IMR-90 (cell line): ENCODE measurements at places on chromosomes 13 and 19. TPM values are rescaled to one million over a fixed set of nuclear protein-coding genes. Genes with fewer than 3 reads are reported as not detected.

- no peak for DNase-seq
Observed at GRCh38 chr13:26025196-26025595, 26.6 kb downstream of the SHISA2 start.

ATP4A gene
- not detected in 2 replicates for total RNA-seq

GRCh38 chr19:45591004-45591637, 6.5 kb upstream of the OPA3 start:
- peak; percentile 35 for DNase-seq

GRCh38 chr13:36736119-36736726, 62.4 kb downstream of the SERTM1 start:
- peak; percentile 62 for DNase-seq

COL4A2 gene
- 90.7 and 97.5 TPM in 2 replicates for total RNA-seq

DNA sequence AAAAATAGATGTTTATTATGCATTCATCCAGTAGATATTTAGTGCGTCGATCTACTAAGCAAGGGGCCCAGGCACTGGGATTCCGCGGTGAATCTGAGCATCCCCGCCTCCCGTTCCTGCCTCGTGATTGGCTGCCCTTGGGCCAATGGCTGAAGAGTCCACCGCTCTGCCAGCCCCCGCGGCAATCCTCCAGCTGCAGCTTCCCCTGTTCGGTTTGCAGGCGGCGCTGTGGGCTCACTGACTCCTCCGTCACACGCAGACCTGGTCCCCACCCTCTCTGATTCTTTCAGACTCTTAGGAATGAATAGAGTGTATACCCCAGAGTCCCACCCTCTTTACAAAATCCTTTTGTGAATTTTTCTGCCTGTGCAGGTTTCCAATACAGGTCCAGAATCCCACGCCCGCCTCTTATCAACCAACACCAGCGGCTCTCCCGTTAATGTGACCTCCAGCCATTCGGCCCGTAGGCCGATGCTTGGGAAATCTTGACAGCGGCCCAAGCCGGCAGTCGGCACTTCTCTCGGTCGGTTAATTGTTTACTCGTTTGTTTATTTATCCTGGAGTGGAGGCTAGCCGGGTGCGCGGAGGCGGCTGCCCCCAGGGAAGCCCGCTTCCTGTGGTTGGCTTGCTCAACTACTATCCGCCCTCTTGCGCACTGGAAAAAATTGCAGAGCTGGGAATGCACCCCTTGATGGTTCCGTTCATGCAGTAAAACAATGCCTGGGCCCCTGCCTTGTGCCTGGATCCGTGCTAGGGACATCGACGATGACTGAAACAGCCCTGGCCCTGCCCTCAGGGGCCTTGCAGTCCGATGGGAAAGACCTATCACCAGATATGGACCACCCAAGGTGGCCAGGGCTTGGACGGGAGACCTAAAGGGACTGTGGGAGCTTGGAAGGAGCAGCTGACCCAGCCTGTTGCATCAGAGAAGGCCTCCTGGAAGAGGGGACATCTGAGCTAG, 4.5 kb upstream of the ARHGAP35 start:
- DNase-seq, result peak; percentile 94

GRCh38 chr19:43503501-43504425, 783 bp downstream of the PHLDB3 start:
- peak; percentile 84 for DNase-seq

DNA sequence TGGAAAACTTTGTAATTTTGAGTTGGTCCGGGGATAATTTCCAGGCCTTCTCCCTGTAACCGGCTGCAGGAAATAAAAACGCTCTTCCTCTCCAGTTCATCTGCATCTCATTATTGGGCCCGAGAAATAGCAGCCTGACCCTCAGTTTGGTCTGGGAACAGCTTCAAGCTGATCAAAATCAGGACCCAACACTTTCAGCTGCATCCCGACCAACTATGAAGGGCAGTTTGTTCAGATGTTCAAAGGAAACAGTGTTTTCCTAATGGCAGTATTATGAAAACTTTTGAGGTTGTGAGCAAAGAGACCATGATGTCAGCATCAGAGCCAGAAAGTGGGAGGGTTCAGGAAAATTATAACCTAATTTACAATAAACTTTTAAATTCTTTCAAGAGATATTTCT, 35.7 kb downstream of the STK24 start:
- DNase-seq, result no peak

- DNase-seq, result no peak
Observed at GRCh38 chr13:97438856-97439595, 5.1 kb downstream of the RAP2A start.

DNA sequence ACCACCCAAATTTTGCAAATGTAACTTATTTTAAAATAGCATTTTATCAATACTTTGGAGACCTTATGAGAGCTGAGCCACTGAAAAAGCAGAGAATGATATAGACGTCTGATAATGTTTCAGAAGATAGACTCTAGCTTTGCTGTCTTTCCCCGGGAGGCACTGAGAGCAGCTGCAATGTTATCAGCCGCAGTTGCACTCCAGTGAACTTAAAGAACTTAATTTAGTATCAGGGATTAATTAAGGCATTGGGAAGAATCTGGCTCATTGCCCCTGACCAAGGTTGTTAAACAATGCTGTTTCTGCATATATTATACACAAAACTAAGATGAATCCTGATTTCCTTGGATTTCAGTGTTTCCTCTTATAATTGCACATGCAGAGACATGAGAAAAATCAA, 75.7 kb upstream of the SGCG start:
- no peak for DNase-seq

GRCh38 chr13:108033800-108034707, 181.3 kb downstream of the LIG4 start:
- no peak for DNase-seq

GIPR gene
- total RNA-seq, result 0.18 and 0.28 TPM in 2 replicates

HSD17B14 gene
- 0.54 and 0.56 TPM in 2 replicates for total RNA-seq

GRCh38 chr13:59514316-59514715, 649.4 kb downstream of the DIAPH3 start:
- DNase-seq, result no peak

DNA sequence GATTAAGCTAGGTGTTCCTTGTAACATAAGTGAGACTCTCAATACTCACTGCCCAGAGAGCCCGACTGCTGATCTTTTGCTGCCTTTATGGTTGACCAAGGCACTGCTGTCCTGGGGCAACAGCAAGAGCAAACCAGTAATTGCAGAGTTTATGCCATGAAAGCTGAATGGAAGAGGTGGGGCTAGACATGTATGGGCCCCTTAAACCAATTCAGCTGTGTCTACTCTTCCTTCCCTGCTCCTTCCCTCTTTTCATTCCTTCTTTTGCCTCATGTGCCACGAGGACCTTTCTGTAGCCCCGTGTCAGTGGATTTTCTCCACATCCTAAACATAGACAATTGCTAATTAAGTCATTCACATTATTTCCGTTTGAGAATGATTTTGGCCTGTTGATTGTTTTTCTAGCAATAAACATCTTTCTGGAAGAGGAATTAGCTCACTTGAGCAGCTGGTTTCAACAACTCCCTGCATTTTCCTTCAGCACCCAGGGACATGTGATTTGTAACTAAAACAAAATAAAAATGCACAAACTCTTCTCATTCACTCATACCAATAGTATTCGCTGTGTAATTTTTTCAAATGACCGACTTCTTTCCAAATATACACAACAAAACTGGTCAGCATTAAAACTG, 40.5 kb downstream of the RAP2A start:
- DNase-seq, result peak; percentile 30

GRCh38 chr13:73738626-73739025, 395.6 kb downstream of the KLF12 start:
- peak; percentile 28 for DNase-seq

DNA sequence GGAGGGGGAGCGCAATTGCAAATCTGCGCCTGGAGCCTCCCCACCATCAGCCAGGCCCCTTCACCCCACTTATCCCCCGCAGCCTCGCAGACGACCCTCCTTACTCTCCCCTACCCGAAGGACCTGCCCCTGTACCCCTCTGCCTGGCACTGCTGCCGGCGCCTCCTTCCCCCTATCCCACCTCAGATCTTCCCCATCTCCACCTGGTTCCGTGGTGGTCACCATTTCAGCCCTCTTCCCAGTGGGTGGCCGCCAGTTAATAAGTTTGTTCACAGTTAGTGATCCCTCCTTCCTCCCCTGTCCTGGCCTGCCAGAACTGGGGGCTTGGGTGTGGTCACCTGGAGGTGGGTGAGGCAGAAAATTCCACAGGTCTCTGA, 397 bp downstream of the SLC44A2 start:
- no peak for DNase-seq

GRCh38 chr13:71242201-71242600, 624.8 kb downstream of the DACH1 start:
- DNase-seq, result no peak

TINCR gene
- not detected in 2 replicates for total RNA-seq

DNA sequence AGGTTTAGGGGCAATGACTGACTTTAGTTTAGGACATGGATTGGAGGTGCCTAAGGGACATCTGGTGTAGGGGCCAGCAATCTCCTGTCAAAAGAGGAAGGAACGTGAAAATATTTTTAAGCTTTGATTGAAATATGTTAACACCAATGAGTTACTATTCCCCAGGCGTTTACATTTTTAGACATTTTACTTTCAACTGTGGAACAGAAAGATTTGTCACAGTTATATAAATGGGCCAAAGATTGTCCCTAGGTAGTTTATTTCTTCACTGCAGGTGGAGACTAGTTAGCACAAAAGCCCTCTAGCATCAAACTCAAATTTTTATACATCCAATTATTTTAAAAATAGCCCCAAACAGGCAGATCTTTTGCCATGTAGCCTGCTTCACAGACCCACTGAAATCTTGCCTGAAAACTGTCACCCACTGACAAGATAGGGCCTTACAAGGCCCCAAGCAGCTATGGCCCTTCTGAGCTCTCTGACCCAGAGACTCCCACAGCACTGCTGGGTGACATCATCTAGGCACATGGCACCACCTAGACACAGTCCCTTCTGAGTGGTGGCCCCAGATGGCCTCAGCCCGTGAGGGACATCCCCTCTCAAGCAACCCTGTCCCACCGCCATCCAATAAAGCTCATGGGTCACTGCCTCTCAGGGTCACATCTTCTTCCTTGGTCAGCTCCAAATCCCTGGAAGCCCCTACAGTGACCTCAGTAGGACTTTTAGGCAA, 64.8 kb upstream of the DOCK9 start:
- DNase-seq, result no peak

- DNase-seq, result no peak
Observed at GRCh38 chr13:100602493-100603111, 14.0 kb upstream of the GGACT start.

EVI5L gene
- total RNA-seq, result 12.7 and 15.0 TPM in 2 replicates

DBP gene
- 2.5 and 3.6 TPM in 2 replicates for total RNA-seq

DNA sequence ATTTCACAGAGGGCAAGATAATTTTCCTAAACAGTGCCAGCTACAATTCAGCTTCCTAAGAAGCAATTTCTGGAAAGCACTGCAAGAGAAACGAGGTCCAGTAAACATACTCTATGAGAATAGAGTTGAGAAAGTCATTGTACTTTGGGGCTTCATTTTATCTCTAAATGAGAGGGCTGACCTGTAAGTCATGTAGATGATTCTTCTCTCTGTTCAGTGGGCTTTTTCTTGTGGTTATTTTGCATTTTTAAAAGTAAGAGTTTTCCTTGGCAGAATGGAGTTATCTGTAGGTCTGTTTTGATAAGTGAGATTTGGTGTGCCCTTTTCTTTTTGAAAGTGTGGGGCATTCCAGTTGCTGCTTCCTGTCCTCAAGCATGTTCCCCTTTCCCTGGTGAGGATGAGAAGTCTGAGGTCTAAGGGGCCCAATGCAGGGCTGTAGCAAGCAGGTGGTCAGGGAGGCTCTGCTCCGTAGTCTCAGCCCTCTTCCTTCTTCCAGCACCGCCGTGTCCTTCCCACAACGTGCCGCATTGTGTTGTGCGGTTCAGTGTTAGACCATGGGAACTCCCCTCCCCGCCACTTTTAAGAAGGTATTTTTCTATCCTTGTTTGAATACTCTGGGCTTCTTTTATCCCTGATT, 86.3 kb downstream of the ARHGEF7 start:
- DNase-seq, result no peak

DNA sequence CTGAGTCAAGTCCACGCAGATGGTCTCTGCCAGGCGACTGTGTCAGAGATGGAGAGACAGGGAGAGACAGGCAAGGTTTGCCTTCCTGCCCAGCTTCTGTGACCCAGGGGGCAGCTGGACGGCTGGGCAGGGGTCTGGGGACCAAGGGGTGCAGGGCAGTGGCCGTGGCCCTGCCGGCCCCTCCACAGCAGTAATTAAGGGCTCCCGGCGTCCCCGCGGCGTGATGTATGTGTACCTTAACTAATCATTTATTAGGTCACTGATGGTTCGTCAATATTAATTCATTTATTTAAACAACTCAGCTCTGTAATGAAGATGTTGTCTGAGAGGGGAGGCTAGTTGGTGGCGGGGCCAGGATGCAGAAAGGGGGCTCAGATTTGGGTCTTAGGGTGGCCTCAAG, 28.6 kb upstream of the TCF3 start:
- DNase-seq, result no peak

GRCh38 chr13:28750187-28751045, 31.6 kb upstream of the SLC46A3 start:
- DNase-seq, result no peak

GRCh38 chr19:489418-490196, 6.7 kb upstream of the MADCAM1 start:
- peak; percentile 8 for DNase-seq

DNA sequence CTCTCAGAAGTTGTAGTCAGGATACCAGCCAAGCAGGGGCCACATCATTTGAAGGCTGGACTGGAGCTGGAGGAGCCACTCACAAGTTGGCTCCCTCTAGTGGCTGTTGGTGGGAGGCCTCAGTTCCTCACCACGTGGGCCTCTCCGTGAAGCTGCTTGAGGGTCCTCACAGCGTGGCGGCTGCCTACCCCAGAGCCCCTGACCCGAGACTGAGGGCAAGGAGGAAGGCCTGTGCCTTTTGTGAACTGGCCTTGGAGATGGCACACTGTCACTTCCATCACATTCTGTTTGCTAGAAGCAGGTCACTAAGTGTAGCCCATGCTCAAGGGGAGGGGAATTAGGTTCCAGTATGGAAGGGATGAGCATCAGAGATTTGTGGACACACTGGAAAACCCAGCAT, 14.6 kb downstream of the GNA11 start:
- DNase-seq, result peak; percentile 50

DNA sequence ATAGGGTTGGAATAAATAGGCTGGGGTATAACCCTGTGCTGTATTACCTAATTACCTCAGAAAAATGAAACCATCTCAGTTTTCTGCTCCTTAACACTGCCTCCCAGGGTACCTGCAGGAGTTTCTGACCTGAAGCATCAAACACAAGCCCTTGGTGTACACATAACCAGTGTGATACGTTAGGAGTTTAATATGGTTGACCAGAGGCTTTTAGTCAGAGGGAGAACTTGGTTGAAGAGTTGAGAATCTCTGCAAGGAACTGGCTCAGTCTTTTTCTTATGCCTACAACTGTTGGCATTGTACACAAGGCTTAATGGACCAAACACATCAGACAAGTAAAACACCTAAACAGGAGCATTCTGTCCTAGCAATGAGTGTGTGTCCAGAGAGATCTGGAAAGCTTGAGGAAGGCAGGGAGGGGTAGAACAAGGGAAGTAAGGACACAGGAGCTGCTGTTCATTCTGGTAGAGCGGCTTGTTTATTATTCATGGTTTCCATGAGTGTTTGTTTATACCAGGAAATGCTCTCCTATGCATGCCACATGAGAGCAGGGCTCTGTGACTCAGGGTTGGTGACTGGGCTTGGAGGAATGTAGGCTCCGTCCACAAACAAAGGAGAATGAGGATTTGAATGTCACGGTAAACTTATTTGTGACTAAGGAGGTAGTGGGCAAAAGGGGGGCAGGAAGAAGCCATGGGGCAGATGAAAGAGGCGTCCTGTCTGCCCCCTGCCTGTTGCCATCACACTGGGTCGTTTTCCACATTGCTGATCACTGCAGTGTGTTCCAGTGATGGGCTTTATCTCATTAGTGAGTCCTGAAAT, 11.9 kb upstream of the SPATA13 start:
- peak; percentile 99 for DNase-seq
